ENCODE measurements at places on chromosomes 6 and 20.
A peak's percentile ranks its signal among the peaks of the same experiment; 100 is the strongest.

DNA sequence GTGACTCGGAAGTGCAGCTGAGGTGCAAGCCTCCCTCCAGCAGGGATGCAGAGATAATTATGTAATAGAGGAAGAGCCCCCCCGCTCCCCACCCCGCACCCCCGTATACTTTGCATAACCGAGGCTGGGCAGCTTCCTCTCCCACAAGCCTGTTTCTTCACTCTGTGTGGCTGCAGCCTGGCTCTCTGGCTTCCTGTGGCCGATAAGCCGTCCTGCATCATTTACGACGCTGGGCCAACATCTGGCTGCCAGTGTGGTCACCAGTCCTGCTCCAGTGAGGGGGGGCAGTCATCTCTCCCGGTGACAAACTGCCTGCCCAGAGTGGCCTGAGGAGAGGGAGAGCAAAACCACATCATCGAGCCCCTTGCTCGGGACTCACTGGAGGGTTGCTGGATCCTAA, 59.2 kb downstream of the RBM38 start:
- DNase-seq: no peak

GRCh38 chr6:38349795-38350194, 289.9 kb downstream of the BTBD9 start:
- DNase-seq: no peak

GRCh38 chr20:24603454-24603853, 134.0 kb downstream of the SYNDIG1 start:
- DNase-seq: no peak

- no peak for DNase-seq
Observed at GRCh38 chr20:16514140-16514539, 59.1 kb downstream of the KIF16B start.

DNA sequence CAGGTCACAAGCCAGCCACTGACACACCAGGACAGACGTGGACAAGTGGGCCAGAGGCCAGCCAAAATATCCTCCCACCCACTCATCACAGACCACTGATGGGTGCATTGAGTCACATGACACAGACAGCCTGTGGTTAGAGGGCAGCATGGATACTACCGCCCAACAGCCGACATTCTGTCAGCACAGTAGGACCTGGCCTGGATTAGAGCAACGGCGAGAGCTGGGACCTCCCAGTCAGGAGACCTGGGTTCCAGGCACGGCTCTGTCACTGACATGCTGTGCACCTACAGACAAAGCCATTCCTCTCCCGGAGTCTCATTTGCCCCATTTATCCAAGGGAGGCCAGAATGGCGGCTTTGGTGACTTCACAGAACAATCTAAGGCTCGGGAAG, 8.0 kb downstream of the ZNF335 start:
- DNase-seq: no peak

GRCh38 chr6:39865011-39865888, 69.0 kb downstream of the MOCS1 start:
- DNase-seq: peak; percentile 69

DNA sequence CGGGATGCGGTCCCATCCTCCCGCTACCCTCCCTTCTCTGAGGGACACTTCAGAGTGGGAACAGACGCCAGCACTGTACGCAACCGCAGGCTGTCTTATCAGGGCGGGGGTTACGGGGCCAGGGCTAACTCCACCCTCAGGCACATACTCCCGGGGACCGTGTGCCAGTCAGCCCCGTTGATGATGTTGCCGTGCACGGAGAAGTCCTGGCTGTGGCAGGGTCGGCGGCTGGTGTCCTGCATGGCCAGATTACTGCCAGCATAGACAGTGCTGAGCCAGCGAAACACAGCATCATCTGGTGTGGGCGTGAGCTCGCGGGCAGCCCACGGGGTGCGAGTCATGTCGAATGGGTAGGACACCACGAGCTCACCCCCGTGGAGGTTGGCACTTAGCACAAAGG, 5.0 kb downstream of the CPXM1 start:
- no peak for DNase-seq

- DNase-seq: no peak
Observed at GRCh38 chr20:1417273-1417672, 24.4 kb upstream of the FKBP1A start.

- no peak for DNase-seq
Observed at GRCh38 chr20:34231634-34232033, 9.6 kb upstream of the ASIP start.

DNA sequence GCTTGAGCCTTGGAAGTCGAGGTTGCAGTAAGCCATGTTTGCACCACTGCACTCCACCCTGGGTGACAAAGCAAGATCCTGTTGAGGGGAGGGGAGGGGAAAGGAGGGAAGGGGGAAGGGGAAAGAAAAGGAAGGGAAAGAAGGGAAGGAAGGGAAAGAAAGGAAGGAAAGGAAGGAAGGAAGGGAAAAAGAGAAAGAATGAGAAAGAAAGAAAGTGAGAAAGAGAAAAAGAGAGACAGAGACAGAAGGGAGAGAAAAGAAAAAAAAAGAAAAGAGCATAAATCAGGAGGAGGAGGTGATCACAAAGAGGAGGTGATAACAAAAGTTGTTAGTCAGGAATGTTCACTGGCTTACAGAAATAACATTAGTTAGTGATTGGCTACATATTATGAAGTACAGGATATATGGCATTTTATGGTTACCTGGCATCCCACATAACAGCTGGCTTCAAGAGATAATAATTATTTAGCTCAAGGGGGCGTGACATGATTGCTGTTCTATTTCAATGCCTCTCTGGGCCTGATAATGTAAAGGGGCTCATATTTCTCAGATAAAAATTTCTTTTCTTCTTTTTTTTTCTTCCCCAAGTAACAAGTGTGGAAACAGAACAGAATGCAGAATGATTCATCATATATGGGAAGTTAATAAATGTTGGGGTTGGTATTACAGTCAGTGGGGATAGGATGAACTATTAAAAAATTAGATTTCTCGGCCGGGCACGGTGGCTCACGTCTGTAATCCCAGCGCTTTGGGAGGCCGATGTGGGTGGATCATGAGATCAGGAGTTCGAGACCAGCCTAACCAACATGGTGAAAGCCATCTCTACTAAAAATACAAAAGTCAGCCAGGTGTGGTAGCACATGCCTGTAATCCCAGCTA, 27.1 kb downstream of the SAMHD1 start:
- DNase-seq: no peak
